Right atrium auricular region (tissue), 2 donors: ENCODE measurements at places on chromosomes 16 and 17.

DNA sequence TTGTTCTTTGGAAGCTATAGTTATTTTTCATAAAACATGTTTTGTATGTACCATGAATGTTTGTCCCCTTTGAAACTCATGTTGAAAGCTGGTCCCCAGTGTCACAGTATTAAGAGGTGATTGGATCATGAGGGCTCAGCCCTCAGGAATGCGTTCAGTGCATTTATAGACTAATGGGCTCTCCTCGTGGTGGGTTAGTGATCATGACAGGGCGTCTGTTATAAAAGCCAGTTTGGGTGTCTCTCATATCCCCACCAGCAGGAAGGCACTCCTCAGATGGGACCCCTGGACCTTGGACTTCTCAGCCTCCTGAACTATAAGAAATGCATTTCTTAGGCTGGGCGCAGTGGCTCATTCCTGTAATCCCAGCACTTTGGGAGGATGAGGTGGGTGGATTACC lies 10.4 kb downstream of the BANP start:
- DNase-seq = no peak

GRCh38 chr17:9219631-9220397 lies 198.5 kb downstream of the NTN1 start:
- DNase-seq = no peak

DNA sequence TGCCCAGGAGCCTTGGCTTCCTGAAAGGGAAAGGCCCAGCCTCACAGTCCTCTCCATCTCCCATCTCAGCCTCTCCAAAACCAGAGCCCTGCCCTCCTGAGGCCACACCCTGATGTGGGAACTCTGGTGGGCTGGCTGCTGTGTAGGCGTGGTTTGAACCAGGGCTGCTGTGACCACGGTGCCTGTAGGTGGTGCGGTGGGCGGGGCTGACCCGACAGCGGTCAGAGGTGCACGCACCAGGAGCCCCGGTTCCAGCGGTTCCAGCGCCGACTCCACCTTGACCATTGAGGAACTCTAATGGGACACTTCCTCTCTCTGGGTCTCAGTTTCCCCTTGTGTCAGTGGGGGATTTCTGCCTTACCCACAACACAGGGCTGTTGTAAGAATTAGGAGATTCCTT lies 2.4 kb downstream of the RAP1GAP2 start:
- no peak for DNase-seq

DNA sequence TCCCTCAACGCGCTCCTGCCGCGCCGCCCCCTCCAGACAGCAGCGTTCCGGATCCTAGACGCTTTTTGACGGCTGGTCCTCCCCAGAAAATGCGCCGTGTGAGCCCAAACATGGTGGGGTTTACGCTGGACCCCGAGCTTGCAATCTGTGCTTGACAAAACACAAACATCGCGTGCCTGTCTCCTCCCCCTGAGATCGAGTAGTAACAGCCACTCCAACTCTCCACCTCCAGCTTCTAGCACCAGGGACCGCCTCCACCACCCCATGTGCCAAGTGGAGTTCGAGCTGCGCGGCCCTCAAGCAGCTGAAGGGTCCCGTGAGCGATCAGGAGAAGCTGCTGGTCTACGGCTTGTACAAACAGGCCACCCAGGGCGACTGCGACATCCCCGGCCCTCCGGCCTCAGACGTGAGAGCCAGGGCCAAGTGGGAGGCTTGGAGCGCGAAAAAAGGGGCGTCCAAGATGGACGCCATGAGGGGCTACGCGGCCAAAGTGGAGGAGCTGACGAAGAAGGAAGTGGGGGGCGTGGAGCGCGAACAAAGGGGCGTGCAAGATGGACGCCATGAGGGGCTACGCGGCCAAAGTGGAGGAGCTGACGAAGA lies 656 bp upstream of the GEMIN4 start:
- DNase-seq = peak; percentile 75

DNA sequence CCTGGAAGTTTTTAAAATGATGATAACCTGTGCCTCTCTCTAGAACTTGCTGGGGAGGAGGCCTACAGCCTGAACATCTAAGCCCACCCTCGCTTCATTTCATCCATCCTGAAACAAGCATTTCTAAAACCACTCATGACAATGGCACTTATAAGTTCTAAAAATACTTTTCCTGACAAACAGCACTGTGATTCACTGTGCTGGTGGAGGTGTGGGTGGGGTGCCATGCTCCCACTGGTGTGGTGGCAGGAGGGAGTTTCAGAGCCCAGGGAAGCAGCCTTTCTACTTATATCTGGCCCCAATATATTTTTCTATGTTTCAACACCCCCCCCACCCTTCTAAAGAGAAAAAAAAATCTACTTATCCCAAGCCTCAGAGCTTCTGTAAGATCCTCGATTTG lies 52.6 kb downstream of the RAB11FIP4 start:
- no peak for DNase-seq

DNA sequence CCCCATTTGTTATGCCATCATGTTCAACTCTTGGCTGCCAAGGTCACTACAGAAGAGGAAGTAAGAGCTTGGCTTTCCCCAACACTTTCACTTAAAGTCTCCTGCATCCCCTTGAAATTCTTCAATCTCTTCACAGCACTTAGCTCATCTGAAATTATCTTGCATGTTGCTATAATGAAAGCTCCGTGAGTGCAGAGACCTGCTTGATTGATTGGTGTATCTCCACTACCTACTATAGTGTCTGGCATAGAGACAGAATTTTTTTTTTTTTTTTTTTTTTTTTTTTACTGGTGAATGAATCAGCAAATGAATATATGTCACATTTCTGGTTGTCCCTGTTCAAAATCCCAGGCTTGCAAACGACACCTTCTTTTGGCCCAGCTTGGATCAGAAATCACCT lies 1.9 kb upstream of the SDR42E1 start:
- DNase-seq = no peak

GRCh38 chr17:81672504-81672903 lies 6.0 kb downstream of the CCDC137 start:
- no peak for DNase-seq

GRCh38 chr16:50809561-50809960 lies 67.7 kb downstream of the CYLD start:
- DNase-seq = no peak

GRCh38 chr16:23500862-23501225 lies 9.4 kb downstream of the GGA2 start:
- no peak for DNase-seq

- DNase-seq = no peak
These were observed 42.4 kb upstream of the HOXB13 start for GRCh38 chr17:48770954-48771353.

- no peak for DNase-seq
These were observed 22.2 kb downstream of the SOCS1 start for GRCh38 chr16:11233727-11234376.

GRCh38 chr16:47920709-47921108 lies 235.1 kb downstream of the ABCC12 start:
- DNase-seq = no peak

DNA sequence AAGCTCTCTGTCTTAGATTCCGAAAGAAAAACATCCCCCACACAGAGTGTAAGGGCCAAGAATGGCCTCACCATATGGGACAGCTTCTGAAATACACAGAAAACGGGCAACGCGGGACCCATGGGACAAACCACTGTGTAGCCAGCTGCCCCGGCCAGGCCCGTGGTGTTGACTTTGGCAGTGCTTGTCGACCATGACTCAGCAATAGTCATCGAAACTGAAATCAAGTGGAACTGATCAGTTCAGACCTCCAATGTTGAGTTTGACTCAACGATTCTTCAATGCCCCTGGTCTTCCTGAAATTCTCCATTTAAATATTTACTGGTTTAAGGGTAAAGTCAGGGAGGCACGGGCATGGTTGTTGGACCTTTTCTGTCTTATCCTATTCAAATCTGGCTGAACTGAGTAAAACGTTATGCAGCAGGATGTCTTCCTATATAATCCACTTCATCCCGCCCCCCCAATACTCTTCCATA lies 27.5 kb downstream of the ZFHX3 start:
- peak; percentile 89 for DNase-seq

DNA sequence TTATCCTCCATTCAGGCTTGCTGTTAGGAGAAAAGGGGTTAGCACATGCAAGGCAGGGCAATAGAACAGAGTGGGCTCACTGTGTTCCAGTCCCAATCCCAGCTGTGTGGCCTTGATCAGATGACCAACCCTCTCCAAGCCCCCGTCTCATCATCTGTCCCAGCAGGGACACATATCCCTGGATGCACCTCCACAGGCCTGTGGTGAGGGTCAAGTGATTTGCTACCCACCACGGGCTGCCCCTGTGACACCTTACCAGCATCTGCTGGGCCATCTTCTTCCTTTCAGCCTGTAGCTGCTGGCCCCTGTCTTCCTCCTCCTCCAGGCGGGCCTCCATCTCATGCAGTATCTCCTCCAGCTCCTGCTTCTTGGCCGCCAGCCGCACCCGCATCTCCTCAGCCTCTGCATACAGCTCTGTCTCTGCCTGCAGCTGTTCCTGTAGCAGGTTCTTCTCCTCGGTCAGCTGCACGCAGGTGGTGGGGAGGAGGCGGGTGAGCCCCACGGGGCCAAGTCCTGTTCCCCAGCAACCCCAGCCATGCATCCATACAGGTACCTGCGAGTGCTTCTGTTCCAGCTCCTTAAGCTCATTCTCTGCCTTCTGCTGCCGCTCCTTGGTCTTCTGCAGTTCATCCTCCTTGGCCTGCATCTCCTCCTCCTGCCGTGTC lies 91.3 kb downstream of the NDE1 start:
- no peak for DNase-seq

- no peak for DNase-seq
These were observed 83.7 kb upstream of the ZNF750 start for GRCh38 chr17:82923366-82924113.

GRCh38 chr16:83994087-83994486 lies 26.0 kb downstream of the NECAB2 start:
- DNase-seq = no peak

DNA sequence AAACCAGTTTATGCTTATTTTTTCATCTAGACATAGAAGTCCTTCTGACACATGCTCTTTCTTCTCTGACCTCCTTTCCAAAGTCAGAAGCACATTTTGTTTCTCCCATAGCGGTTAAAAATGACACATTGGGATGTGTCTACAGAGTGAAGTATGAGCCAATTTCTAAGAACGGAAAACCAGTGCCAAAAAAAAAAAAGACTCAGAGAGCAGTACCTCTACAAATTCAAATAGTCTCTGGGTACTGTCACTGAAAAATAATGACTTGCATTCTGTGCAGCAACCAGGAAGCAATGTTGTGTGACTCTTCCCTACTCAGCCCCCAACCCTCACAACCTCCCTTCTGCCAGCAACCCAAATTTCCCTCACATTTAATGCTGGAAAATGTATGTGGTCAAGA lies 145.5 kb upstream of the PMFBP1 start:
- no peak for DNase-seq

GRCh38 chr17:38654411-38655398 lies 20.1 kb downstream of the EPOP start:
- no peak for DNase-seq

DNA sequence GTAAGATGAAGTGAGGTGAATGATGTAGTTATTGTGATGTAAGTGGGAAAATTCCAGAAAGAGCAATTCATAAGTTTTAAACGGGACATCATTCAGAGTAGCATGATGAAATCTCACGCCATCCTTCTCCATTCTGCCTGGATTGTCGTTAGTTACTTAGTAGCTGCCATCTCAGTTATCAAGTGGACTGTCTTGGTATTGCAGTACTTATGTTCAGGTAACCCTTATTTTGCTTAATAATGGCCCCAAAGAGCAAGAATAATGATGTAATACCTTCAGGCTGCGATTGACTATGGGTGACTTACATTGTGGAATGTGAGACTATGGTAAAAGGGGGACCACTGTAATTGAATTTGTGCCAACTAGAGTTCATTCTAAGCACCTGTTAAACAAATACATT lies 234.1 kb upstream of the TOM1L1 start:
- no peak for DNase-seq

GRCh38 chr16:15597135-15597534 lies 45.8 kb downstream of the MARF1 start:
- no peak for DNase-seq
